Colonic mucosa (tissue), 4 donors: ENCODE measurements at places on chromosomes 16 and 17. TPM values are rescaled to one million over a fixed set of nuclear protein-coding genes. Genes with fewer than 3 reads are reported as not detected.

RCVRN gene
- not detected for total RNA-seq

CNTNAP4 gene
- not detected for total RNA-seq

IL34 gene
- 1.1 TPM for total RNA-seq

MMP15 gene
- 126 TPM for total RNA-seq

LPO gene
- total RNA-seq: not detected

DNA sequence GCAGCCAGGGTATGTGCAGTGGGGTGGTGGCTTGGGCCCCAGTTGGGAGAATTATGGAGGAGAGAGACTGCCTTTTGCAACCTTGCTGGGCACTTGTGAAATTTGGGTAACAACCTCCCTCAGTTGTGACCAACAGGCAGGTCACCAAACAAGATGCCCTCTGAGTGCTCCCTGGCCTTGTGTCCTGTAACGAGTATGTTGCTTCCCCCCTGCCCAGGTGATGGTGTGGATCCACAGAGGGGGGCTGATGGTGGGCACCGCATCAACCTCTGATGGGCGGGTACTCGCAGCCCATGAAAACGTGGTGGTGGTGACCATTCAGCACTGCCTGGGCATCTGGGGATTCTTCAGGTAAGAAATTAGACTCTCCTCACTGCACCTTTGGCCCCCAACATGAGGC is 74.3 kb downstream of the SLC6A2 start:
- DNase-seq: no peak

- DNase-seq: no peak
Measured at GRCh38 chr17:3950584-3950983, 13.7 kb downstream of the ATP2A3 start.

- DNase-seq: no peak
Measured at GRCh38 chr17:21167303-21167702, 40.5 kb downstream of the DHRS7B start.

DNA sequence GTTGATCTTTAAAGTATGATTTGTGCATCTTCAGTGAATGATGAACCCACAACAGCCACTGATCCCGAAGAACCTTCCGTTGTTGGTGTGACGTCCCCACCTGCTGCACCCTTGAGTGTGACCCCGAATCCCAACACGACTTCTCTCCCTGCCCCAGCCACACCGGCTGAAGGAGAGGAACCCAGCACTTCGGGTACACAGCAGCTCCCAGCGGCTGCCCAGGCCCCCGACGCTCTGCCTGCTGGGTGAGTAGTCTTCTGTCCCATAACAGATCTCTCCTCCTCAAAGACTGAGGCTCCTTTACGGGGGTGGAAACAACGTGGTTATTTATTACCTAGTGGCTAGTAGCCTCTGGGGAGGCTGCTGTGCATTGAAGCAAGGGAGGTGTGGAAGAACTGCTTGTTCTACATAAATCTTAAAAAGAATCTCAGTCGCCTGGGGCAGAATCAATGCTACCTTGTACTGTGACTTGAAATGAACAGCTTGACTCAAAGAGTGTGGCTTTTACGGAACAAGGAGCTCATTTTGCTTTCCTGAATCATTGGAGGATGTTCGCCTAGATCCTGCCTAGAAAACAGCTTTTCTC is 63.0 kb upstream of the CLEC18A start:
- DNase-seq: no peak

- no peak for DNase-seq
Measured at GRCh38 chr17:43570518-43570928, 24.4 kb upstream of the ETV4 start.

GRCh38 chr17:3594976-3595375 is 14.2 kb downstream of the TRPV1 start:
- no peak for DNase-seq

DNA sequence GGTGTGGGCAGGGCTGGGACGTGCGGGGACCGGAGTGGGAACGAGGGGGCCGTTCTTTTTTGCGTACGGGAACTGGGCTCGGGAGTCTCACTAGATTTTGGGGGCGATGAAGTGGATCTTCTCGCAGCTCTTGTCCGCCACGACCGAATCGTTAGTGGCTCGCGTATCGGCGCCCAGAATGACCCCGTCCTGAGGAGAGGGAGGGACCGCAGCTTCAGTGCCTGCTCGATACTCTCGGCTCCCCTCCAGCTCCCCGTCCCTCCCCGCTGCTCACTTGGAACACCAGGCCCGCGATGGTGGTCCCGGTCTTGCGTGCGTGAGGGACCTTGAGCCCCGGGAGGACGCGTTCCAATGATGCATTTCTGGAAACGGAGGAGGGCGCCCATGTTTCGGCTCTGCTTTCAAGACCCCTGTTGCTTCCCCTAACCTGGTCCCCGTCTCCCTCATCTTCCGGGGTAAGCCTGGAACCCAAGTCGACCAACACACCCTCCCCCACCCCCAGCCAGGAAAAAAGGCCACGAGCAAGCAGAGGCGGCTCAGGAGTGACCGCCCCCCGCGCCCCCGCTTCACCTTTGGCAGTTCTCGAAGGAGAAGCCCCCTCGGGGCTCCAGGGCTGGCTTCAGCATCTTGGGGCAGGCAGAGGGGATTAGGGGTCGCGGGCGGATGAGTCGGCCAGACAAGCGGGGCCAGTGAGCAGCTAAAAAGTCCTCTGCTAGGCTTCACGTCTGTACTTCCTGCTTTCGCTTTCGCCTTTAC is at the start of gene PSMB10:
Gene PSMB10, minus strand, starts transcription at position 727 of the 756 bp plus-strand sequence. Its CDS starts 101 bp downstream, at position 626.
- peak; percentile 83 for DNase-seq

- DNase-seq: peak; percentile 57
Measured at GRCh38 chr17:1560101-1560857, 2.3 kb downstream of the PITPNA start.

DNA sequence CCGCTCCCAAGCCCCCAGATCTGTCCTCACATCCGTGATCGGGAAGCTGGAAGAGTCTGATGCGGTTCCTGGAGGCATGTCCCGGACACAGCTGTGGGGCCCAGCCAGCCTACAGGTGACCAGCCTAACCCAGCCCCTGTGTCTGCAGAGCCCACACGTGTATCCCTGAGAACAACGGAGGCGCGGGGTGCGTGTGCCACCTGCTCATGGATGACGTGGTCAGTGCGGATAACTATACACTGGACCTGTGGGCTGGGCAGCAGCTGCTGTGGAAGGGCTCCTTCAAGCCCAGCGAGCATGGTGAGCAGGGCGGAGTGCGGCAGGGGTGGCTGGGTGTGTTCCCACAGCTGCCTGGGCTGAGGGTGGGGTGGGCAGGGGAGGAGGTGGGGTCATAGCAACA is 30.9 kb downstream of the IL4R start:
- no peak for DNase-seq

DNA sequence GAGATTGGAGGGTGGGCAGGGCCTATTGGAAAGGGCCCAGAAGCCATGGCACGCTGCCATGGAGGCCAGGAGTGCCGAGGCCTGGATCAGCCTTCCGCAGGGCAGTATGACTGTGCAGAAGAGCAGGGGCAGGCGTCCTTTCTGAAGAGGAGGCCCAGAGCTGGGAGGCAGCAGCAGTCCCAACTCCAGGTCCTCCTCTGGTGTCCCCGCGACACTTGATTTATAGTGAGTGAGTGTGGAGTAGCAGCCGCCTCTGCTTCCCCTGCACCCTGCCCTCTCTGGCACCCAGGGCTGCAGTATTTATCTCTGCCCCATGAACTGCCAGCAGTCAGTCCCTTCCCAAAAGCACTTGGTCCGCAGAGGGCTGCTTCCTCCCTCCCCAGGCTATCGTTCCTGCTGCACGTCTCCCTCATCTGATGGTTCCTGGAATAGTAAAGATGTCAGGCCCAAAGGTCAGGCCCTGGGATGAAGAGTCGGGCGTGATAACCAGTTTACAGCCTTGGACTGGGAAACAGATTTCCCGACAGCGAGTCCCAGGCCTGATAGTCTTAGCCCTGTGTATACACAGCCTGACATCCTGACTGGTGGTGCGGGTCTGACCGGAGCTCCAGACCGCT is 32.9 kb downstream of the PGS1 start:
- DNase-seq: peak; percentile 87

DNA sequence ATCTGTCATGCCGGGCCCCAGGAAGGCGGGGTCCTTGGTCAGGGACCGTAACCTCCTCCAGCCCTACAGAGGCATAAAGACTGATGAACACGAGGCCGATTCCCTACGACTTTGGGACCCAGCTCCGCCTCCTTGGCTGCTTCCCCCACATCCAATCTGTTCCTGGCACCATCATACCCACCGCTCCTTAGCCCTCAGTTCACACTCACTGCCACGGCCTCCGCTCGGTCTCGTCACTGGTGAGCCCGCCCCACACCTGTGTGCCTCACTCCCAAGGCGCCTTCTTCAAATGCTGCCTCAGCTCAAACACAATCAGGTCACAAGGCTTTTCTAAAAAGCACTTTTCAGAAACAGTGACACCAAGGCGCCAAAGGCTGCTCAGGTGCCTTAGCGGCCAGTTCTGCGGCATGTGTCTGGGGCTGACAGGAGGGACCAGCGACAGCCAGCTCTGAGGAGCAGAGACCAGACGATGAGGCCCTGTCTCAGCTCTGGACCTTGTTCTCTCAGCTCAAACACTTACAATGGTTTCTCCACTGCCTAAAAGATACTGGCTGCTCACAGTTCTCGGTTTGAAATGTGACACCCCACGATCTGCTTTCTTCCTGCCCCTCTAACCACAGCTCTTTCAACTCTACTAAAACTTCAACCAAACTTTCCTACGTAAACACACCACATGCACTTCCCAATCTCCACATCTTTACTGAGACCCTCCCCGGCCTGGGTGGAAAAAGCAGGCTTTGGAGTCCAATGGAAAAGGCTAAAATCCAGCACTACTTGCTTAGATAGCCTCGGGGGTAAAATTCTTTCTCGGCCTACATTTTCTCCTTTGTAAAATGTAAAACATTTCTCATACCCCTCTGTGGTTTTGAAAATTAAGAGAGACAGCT is 33.2 kb downstream of the CYB5D2 start:
- no peak for DNase-seq

GRCh38 chr17:6173653-6174052 is 103.5 kb downstream of the WSCD1 start:
- DNase-seq: no peak

GRCh38 chr16:87441886-87442580 is 49.9 kb downstream of the MAP1LC3B start:
- DNase-seq: no peak

DNA sequence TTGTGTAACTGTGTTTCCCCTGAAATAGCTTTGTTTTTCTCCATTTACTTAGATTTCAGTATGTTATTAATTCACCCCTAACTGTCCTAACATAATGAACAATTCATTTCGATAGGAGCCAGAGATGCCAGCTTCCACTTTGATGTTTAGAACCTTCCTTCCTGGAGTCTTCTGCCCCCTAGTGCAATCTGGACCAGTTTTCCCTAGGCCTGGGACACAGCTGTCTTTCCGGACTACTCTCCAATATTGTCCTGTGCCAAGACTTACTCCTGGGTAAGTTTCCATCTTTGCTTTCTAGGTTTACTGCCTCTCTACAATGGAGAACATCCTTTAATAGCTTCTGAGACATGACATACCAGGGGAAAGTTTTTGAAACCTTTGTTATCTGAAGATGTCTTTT is 12.8 kb downstream of the RECQL5 start:
- no peak for DNase-seq

- peak; percentile 61 for DNase-seq
Measured at GRCh38 chr17:17739388-17740066, 58.3 kb downstream of the RAI1 start.

GRCh38 chr16:83458612-83459011 is 349.2 kb upstream of the HSBP1 start:
- no peak for DNase-seq

GRCh38 chr17:36506831-36507230 is 20.4 kb downstream of the ZNHIT3 start:
- DNase-seq: no peak

DNA sequence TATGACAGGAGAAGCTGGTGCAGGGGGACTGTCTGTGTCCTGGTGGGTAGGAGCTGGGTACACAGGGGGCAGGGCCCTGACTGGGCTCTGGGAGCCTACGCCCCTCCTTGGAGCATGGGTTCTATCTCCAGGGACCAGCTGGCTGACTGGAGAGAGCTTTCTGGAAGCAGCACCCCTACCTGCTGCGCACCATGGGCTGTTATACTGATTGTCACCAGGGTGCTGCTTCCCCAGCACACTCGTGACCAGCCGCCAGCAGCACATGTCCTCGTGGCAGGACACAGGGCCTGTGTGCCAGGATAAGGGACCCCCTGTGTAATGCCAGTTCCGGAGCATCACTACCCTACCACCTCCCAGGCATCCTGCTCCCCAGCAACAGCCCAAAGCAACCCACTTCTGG is 106.0 kb downstream of the AMFR start:
- DNase-seq: no peak

GRCh38 chr17:39235555-39236449 is 10.1 kb upstream of the STAC2 start:
- DNase-seq: peak; percentile 45

GRCh38 chr17:41578971-41579370 is 7.1 kb upstream of the KRT9 start:
- DNase-seq: no peak

- peak; percentile 19 for DNase-seq
Measured at GRCh38 chr16:8632675-8633182, 11.2 kb downstream of the METTL22 start.

GRCh38 chr16:13402601-13403000 is 501.2 kb downstream of the SHISA9 start:
- no peak for DNase-seq

DNA sequence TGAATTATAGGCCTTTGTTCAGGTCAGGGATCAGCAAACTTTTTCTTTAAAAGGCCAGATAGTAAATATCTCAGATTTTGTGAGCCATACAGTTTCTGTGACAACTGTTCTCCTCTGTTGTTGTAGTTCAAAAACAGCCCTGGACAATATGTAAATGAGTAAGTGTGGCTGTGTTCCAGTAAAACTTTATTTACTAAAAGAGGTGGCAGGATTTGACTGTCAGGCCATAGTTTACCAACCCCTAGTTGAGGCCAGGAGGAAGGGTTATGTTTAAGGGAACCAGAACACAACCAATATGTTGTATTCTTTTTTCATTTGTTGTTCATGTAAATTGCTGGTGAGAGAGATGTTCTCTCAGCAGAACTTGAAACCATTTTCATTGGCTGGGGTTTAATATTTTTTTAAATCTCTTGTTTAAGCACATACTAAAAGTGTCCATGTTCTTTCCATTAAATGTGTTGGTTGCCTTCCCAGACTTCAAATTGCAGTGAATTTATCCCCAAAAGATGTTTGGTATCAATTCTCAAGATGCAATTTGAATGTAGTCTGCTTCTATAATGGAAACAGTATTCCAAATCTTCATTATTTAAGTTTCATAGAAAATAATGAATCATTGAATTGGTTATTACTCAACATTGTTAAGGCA is 260.3 kb downstream of the FTO start:
- no peak for DNase-seq

- DNase-seq: no peak
Measured at GRCh38 chr16:12323007-12323758, 346.6 kb downstream of the SNX29 start.
